ENCODE measurements at places on chromosomes 12 and 14. TPM values are rescaled to one million over a fixed set of nuclear protein-coding genes. Genes with fewer than 3 reads are reported as not detected.

Gene PRB2
- not detected for total RNA-seq

Gene MYF6
- total RNA-seq, result not detected

Gene RFX4
- not detected for total RNA-seq

Gene TPI1
- total RNA-seq, result 1,911 TPM

Gene BIN2
- total RNA-seq, result 0.08 TPM

Gene NKX2-1
- not detected for total RNA-seq

Gene NFE2
- total RNA-seq, result not detected

Gene KRT79
- 1.1 TPM for total RNA-seq

Gene BHLHE41
- 69.1 TPM for total RNA-seq

DNA sequence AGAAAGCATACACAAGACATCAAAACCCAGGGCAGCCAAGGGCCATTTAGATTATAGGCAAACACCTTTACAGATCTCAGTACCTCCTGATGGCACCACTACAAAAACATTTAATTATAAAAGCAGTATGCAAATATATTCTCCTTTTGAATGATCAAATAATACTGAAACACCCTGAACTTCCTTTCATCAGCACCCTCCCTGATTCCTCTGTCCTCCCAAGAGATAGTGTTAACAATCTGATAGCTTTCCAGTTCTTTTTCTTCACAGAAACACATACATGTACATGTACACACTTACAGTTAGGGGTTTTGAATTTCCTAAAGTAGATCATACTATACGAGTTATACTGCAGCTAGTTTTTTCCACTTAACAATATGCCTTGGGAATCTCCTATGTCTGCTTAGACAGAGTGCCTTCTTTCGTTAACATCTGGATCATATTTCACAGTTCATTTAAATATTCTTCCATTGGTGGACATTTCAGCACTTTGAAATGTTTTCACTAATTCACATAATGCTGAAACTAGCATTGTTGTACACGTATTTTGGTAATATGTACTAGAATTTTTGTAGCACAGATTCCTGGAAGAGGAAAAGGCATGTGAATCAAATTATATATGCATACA, 35.2 kb downstream of the TDG start:
- no peak for DNase-seq

DNA sequence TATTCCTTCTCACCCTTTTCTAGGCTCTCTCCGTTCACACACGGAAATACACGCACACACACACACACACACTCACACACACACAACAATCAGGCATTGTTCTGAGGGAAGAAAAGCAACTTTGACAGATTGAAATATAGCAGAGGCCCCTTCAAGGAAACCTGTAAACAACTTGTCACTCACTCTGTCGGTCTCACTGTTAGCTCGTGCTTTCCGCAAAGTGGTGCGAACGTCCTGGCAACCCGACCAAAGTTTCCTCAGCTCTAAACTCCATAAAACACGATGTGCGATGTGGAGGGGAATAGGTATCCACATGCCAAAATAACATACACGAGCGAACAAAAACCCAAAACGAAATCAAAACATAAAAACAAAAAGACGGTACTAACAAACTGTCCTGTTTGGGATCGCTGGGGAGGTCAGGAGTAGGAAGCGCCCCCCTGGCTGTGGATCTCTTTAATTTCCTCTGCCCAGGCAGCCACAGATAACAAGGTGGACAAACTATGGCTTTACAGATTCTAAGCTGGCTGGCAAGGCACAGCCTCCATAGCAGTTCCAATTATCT, 822 bp upstream of the SOX5 start:
- peak; percentile 18 for DNase-seq

GRCh38 chr14:34628681-34629135, 1.2 kb downstream of the SNX6 start:
- no peak for DNase-seq

DNA sequence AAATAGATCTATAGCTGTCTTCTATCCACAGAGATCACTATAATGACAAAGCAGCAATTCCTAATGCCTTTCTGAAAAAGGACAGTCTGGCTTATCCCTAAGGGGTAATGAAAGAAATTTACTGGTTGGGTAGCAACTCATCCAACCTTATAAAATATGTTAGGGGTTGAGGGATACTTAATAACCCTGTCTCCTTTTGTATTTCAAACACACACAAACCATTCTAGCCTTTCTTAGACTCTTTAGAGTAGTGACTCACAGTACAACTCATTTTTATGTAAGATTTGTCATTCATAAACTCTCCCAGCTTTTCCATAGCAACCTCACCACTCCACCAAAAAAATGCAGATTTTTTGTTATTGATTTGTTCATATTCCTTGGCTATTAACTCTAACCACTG, 167.9 kb downstream of the FSCB start:
- no peak for DNase-seq

DNA sequence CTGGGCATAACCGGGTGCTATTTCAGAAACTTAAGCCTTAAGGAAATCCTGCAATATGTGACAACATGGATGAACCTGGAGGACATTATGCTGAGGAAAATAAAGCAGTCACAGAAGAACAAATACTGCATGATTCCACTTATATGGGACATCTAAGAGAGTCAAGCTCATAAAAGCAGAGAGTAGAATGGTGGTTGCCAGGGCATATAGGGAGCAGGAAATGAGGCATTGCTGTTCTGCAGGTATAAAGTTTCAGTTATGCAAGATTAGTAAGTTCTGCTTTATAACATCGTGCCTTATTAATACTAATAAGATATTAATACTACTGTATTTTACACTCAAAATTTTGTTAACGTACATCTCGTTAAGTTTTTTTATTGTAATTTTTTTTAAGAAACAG, 124.2 kb upstream of the ATF1 start:
- DNase-seq, result no peak

DNA sequence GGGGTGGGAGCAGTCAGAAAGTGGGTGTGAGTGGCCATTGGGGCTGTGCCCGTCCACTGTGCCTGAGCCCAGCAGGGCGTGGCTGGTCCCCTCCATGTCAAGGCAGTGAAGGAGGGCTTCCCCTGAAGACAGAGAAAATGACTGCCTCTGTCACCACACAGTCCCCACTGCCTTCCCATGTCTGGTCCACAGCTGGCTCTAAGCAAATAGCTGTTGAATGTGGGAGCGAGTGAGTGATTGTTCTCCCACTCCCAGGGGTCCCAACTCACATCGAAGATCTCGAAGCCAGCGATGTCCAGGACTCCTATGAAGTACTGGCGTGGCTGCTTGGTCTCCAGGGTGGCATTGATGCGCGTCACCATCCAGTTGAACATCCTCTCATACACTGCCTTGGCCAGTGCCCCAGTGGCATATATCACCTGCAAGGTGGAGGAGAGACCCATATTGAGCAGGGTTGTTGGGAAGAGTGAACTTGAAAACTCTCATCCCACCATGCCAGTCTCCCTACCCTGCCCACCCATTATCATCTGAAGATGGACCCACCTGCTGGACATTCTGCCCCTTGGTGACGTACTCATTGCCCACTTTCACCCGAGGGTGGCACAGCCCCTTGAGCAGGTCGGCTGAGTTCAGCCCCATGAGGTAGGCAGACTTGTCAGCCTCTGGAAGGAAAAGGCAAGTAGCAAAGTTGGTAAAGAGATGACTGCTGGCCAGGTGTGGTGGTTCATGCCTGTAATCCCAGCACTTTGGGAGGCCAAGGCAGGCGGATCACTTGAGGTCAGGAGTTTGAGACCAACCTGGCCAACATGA, 6.6 kb downstream of the MYH7 start:
- DNase-seq, result no peak

- DNase-seq, result no peak
Observed at GRCh38 chr14:43647302-43647701, 859.8 kb downstream of the FSCB start.

DNA sequence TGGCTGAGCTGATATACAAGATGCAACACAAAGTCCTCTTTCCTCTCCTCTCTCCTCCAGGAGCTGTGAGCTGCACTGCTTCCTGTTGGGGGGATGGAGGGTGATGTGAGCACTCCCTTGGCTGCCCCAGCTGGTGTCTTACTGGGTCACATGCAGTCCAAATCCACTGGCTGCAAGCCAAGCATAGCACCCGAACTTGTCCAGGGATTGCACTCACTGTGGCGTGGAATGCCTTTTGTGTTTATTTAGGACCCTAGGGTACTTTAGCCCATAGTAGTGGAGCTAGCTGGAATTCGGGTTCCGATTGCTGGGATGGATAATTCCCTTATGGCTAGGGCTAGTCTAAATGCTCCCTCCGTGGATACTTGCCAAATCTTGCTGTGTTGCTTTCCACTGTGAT, 424.9 kb upstream of the SYT1 start:
- no peak for DNase-seq

- no peak for DNase-seq
Observed at GRCh38 chr12:3253682-3254275, 176.6 kb downstream of the TSPAN9 start.

DNA sequence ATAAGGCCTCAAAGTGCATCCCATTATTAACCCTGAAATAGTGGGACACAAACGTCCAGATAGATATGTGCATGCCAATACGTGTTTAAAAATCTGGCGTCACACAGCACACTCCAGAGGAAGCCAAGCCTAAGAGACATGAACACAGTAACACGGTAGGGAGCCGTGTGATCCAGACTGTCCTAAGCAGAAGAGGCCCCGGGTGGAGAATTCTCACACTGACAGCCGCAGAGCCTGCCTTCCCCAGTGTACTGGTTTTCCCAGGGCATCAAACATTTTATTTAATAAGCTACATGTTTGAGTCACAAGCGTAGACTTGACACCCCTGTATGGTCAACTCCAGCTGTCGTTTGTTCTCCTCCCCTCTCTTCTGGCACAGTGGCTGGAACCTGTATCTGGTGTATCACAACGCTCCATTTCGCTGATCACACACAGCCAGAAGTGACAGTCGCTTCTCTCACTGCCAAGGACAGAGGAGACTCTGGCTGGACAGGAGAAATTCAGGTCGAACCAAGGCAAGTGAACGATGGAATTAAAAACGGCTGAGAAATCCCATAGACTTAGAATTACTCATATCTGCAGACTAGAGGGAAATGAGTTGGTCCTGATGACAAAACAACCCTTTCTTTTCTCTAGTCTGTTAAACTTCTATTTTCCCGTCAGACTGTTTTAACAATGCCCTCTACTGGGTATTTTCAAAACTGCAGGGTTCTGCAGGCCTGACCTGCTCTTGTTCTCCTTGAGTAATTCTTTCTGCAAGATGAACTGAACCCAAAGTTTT, 359.9 kb downstream of the RGS6 start:
- peak; percentile 26 for DNase-seq

DNA sequence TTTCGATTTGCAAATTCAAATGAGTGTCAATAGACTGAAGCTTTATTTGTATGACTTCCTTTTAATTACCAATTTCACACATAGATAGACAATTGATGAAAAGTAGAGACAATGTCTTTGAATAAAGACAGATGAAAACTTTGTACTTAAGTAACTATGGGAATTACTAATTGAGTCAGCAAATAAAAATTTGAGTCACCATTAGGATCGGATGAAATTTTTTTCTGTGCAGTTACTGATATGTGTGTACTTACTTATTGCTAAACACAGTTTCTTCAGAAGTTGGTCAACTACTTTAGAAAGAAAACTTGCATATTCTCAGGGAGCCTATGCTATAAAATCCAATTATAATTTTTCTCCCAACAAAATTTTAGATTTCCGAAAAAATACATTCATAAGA, 224.9 kb upstream of the SLC16A7 start:
- DNase-seq, result no peak

- DNase-seq, result no peak
Observed at GRCh38 chr12:78726854-78727253, 137.7 kb upstream of the SYT1 start.

DNA sequence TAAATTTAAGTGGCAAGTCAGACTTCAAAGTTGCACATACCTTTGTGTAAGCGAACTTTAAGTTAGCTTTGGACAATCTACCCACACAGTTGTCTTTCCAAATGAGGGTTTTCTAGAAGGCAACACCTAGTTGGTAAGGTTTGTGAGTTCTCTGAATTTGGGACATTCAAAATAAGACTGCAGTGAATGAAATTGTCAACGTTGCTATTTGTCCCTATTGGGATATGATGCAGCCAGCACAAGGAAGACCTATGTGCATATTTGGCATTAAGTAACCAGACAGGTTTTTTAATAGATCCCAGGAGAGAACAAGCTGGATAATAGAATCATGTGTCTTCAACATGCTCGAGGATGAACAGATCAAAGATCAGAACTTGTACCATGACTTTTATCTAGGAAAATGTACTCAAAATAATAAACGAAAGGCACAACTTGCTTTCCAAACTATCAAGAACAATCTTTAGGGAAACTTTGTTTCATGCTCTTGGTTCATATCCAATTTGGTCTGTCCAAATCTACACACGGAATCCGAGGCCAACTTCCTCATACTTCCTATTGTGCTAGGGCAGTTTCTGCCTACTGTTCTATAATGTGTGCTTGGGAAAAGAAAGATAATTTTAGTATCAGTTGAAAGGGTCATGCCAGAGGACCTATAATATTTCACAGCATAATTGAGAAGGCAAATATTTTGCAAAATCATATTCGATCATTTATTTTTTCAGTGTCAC, 284.2 kb upstream of the SOX5 start:
- no peak for DNase-seq

- DNase-seq, result no peak
Observed at GRCh38 chr12:120007272-120007671, 18.2 kb downstream of the BICDL1 start.

GRCh38 chr12:292186-292585, 29.6 kb upstream of the SLC6A13 start:
- no peak for DNase-seq

DNA sequence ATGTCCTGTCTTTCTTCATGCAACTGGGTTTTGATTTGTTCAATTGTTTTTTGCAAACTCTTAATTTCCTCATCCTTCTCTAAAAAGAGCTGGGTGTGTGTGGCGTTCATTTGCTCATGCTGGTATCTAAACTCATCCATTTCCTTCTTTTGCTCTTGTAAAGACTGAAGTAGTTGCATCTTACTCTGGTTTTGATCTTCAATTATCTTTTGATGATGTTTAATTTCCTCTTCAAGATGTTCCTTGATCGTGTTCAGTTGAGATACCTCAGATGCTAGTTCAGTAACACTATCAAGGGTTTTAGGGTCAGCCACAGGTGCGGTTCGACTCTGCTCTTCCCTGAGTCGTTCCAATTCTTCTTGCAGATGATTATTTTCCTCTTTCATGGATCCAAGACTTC, 34.8 kb downstream of the TRIP11 start:
- no peak for DNase-seq

GRCh38 chr12:67096533-67097318, 172.4 kb upstream of the CAND1 start:
- DNase-seq, result no peak

Data from SJSA1 (cell line).